ENCODE measurements at places on chromosomes 6 and 20.

DNA sequence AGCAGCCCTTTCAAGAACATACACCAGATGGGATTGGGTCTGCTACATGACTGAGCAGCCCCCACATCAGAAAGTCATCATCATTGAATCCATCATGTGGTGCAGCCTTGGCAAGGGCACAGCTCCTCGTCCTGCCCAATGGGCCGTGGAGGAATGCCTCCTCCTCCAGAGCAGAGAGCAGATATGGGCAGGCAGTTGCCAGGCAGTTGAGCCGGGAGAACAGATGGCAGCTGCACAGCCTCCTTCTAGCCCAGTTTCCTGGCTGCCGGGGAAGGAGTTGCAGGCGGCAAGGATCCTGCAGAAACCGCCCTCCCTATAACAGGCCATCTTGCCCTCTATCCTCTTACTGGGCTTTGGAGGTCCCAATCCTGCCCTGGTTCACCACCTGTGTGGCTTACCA lies 11.9 kb upstream of the ZFAND3 start:
- peak; percentile 86 for DNase-seq

- no peak for DNase-seq
Observed at GRCh38 chr6:101662111-101662897, 268.8 kb downstream of the GRIK2 start.

GRCh38 chr6:50714487-50715379 lies 1.4 kb downstream of the TFAP2D start:
- no peak for DNase-seq

DNA sequence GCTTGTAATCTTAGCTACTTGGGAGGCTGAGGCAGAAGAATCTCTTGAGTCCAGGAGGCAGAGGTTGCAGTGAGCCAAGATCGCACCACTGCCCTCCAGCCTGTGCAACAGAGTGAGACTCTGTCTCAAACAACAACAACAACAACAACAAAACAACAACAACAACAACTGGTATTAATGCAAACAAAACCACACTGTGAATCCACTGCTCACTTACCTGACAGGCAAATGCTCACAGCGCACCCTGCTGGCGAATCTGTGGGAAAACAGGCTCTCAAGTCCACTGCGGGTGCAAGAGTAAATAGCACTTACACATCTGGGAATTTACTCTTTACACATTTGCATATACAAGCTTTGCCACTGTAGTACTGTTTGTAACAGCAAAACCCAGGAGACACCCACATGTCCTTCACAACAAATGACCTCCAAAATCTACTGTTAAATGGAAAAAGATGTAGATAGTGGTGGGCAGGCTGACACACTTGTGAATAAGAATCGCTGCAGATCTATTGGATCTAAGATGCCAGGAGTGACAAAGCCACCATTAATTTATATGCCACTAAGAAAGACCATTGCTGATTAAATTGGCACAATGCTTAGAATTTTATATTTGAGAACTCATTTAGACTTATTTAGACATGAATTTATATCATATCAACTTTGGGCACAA lies 29.3 kb downstream of the NSFL1C start:
- DNase-seq = peak; percentile 65

DNA sequence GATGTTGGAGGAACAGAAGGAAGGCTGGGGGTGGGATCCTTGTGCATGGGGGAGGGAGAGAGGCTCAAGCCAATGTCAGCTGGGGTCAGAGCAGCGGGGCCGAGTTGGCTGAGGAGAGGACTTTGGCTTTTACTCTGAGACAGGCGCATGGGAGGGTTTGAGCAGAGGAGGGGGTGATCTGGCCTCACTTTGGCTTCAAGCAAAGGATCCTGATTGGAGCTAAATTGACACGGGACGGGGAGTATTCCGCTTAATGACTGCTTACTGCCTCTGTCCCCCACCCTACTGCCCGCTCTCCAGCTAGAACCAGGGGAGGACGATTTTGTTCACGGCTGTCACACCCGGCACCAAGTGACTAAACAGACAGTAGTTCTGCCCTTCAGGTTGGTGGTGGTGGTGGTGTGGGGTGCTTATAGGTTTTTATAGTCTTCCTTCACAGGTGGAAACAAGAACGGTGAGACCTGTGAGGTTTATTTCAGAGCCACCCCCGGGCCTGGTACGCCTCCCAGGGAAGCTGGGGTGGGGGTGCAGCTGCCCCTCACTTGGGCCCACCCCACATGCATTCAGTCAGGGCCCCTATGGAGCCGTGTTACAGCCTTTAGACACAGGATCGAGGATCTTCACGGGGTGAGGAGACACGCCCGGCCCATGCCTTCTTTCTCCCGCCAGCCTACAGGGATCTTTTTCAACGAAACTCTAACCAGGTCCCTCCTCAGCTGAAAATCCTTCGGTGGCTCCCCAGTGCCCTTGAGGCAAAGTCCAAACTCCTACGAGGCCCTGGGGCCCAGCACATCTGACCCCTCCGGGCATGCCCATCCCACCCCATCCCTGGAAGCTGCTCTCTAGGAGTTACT lies 1.3 kb upstream of the SNAI1 start:
- no peak for DNase-seq

- DNase-seq = no peak
Observed at GRCh38 chr6:99119109-99120031, 171.6 kb upstream of the FBXL4 start.

- no peak for DNase-seq
Observed at GRCh38 chr6:34157236-34157830, 11.4 kb upstream of the GRM4 start.

DNA sequence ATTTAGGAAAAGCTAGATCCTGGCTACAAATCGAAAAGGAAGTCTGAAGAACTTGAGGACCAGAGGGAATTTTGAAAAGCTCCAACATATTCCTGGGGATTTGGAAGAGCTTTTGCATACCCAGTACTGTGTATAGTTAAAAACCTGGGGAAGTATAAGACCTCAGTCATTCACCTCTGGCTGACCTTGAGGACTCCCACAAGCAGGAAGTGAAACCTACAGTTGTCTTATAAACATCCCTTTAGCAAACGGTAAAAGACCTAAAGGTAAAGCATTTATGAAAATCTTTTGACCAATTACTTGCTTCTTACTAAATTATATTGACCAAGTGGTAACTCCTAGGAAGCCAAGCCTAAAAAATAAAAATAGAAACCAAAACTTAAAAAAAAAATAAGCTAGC lies 175.0 kb downstream of the HAO1 start:
- DNase-seq = no peak

DNA sequence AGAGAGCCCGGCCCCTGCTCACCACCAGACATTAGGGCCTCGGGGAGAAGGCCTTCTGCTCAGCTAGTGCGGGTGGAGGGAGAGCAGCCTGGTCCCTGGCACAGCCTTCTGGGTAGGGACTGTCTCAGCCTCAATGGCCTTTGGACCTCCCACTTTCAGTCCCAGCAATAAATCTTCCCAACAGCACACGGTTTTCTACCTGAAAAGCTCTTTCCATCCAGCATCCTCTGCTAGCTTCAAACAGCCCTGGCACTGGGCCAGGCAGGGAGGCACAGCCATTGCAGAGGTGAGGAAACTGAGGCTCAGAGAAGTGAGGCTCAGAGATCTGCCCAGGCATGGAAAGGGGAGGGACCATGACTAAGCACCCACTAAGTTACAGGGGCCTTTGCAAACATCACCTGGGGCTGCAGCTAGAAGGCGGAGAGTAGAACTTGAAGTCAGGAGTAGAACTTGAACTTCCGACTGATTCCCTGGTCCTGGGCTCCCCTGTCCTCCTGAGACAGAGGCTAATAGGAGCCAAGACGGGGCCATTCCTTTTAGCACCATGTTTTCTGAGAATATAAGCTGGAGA lies 43.9 kb upstream of the NOL4L start:
- DNase-seq = no peak

DNA sequence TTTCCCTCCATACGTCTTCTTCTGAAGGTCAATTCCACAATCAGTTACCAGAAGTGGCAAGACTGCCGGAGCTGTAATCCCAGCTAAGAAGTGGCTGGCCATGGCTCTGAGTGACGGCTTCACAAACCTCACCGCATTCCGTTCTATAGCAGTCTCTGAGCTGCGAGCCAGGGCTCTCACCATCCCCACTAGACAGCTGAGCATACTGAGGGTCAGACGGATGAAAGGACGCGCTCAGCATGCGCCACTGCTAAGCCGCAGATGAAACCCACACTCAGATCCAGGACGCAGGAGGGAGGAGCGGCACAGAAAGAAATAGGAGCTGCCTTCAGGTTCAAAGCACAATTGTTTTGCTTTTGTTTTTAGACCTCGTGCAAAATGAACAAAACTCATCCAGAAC lies 97.9 kb downstream of the ANKRD60 start:
- peak; percentile 88 for DNase-seq

DNA sequence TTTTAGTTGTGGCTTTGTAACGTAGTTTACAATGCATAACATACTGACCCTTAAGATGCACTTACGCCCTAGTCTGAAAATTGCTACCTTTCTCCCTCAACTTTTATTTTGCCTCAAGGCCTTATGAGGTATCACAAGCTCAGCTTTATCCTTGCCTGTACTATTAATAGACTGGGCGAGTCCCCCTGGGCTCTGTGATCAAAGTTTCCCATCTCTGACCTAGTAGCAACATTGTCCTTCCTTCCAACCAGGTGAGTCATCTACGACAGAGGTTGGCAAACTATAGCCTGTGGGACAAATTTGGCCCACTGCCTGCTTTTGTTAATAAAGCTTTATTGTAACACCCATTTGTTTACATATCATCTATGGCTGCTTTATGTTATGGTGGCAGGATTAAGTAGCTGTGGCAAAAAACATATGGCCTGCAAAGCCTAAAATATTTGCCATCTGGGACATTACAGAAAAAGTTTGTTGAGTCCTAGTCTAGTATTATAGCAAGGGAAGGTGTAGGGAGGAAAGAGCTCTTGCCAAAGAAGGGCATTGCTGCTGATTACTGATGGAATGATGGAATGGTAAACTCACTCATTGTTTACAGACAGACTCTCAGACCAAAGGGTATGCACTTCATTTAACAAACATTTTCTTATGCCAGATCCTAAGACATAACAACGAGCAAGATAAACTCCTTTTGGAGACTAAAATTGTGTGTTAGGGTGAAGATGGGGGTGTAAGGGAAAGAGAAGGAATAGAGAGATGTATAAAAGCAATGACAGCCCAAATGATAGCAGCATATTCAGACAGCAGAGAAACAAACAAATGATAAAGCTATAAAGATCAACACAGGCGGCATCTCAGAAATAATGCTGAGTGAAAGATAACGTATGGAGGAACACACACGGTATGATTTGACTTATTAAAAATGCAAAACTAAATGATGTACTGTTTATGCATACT lies 74.2 kb downstream of the SLC22A23 start:
- DNase-seq = peak; percentile 5

DNA sequence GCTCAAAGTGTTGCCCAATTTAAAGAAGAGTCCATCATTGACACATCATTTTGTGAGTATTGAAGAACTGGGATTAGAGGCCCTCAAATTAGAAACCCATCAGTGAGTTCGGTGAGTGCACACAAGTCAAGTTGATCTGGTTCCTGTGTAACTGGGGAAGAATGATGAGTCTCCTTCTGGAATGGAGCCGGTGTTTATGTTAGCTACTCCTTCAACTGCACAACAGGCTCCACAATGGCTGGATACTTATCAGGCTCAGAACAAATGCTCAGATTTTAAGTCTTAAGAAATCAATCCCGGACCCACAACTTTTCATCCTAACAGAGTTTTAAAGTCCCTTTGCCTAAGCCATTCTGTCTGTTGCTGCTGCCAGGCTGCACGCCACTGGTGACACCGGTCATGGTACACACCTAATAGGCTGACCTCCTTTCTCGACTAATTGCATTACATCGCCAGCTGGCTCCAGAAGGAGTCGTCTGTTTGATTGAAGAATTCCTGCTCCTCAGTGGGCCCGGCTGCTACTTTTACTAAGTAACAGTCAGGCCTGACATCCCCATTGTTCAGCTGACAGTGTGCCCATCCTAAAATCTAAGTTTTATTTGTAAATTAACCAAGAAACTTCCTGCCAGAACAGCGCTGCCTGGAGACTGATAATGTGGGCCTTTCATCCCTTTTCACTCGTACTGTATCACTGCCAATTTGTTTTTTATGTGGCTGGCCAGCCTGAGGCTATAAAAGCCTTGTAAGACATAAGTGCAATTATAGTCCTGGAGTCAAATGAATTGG lies 130.4 kb downstream of the INSM1 start:
- DNase-seq = no peak

GRCh38 chr6:144317736-144318135 lies 32.6 kb downstream of the UTRN start:
- no peak for DNase-seq

GRCh38 chr6:49336514-49337131 lies 126.4 kb downstream of the MMUT start:
- no peak for DNase-seq

- DNase-seq = no peak
Observed at GRCh38 chr6:27809067-27809938, 102.9 kb downstream of the OR2B2 start.

DNA sequence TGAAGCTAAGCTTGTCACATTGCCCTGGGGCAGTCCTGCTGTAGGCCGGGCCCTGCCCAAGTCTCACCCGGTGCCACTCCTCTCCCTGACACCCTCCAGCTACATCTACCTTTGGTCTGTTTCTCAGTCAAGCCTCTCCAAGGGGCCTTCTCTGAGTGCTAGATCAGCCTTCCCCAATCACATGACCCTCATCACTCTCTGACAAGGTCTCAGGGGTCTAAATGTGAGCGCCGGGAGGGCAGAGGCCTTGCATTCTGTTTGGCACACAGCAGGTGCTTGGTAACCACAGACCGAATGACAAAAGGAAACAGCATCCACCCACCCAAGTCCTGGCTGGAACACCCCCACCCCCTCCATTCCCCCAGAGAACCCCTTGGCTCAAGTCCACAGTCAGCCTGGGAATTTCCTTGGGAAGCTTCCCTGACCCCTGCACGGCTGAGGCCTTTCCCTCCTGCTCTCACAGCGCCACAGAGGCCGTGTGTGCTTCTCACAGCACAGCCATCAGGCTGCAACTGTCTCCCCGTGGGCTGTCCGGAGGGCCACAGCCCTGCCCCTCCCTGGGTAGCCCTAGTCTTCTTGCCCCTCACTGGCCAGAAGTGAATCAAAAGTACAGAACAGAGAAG lies 32.9 kb downstream of the PKIG start:
- peak; percentile 63 for DNase-seq

DNA sequence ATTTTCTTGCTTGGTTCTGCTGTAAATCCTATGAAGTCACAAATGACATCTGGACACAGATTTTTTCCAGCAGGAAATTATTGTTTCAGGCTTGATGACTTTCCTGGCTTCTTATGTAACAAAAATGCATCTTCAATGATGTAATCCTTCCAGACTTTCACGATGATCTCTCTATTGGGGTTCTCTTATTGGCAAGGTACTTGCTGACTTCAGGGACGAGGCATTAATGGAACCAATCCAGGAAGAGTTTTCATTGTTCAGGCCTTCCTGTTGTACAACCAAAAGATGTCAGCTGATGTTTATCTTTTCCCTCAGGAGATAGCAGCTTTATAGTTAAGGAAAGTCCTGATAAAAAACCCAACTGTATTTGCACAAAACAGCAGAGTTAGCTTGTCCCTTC lies 118.5 kb upstream of the MMS22L start:
- DNase-seq = no peak

DNA sequence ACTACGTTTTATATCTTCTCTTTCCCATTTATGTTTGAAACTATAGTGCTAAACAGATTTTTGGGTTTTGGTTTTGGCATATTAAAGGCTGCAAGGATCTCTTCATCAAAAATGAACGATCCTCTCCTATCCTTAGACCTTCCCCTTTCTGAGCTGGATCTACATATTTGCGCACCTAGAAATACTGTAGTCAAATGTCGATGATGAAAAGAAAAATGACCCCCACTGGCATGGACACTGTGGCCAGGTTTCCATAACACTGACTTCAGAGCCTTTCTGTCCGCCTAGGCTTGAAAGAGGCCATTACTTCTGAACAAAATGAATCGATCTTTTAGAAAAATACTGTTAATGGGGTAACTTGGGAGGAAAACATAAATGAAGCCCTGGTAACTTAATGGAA lies 5.8 kb downstream of the FLRT3 start:
- no peak for DNase-seq
